ENCODE measurements at places on chromosomes 16 and 17.

DNA sequence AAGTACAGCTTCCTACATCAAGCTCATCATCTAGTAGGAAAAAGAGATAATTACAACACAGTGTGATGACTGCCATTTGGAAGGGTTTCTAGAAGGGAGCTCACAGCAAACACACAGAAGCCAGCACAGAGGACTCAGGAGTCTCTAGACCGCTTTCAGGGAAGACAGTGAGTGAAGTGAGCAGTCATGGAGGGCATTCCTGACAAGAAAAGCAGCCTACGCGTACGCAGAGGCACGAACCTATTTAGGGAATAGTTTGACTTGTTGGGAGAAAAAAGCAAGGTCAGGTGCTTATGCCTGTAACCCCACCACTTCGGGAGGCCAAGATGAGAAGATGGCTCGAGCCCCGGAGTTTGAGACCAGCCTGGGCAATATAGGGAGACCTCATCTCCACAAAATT, 8.4 kb upstream of the HASPIN start:
- DNase-seq = no peak

GRCh38 chr17:58337600-58338453, 9.2 kb upstream of the TSPOAP1 start:
- peak; percentile 93 for DNase-seq

GRCh38 chr16:47150067-47150466, 6.3 kb upstream of the NETO2 start:
- peak; percentile 8 for DNase-seq

GRCh38 chr17:39618246-39618913, 8.4 kb upstream of the PPP1R1B start:
- no peak for DNase-seq

GRCh38 chr17:6681176-6681575, 29.6 kb downstream of the C17orf100 start:
- DNase-seq = no peak

DNA sequence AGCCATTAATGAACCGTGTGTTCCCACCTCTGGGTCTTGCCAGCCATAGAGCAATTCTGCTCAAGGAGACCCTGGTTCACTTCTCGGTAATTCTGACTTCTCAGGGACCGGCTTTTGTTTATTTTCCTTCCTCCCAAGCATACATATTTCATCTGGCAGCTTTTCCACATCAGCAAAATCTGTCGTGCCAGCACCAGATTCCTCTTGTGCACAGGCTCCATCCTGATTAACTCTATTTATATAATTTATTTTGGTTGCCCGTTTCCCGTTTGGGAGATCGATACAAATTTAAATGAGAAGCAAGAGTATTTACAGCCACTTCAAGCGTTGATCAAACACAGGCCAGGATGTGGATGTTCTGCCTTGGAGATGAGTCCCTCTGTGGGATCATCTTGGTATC, 161.9 kb upstream of the XYLT1 start:
- no peak for DNase-seq

- DNase-seq = no peak
Observed at GRCh38 chr17:61556224-61557188, 34.5 kb downstream of the NACA2 start.

GRCh38 chr17:28570716-28571360, 486 bp downstream of the PIGS start:
- peak; percentile 52 for DNase-seq

DNA sequence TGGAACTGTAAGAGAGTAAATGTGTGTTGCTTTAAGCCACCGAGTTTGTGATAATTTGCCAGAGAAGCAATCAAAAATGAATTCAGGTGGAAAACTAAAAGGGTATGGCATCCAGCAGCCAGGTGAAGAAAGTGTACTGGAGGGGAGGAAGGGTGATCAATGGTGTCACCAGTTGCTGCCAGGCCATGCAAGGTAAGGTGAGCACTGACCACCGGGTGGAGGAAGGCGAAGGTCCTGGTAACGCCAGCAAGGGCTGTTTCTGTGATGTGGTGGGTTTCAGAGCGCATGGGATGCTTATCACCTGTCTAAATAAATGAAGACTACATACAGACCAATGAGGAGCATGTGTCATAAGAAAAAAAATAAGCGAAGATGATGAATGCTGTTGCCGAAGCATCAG, 6.9 kb downstream of the FA2H start:
- DNase-seq = no peak

- DNase-seq = no peak
Observed at GRCh38 chr16:58789351-58789750, 55.2 kb upstream of the GOT2 start.

- peak; percentile 78 for DNase-seq
Observed at GRCh38 chr17:27381007-27381501, 75.2 kb upstream of the KSR1 start.

DNA sequence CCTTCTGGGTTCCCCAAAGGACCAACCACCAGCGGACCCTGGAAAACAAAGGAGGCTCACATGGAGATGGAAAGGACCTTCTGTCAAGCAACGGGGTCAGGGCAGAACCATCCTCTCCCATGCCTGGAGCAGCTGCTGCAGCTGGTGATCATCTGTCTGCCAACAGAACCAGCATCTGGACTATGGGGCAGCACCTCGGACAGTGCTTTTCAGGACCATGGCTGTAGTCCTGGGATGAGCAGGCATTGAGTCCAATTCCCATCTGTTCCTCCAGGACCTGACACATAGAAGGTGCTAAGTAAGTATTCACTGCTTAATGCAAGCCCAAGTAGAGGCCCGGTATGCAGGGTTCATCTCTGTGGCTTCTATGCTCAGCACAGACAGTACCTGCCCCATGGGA, 304.7 kb downstream of the XYLT1 start:
- DNase-seq = no peak

DNA sequence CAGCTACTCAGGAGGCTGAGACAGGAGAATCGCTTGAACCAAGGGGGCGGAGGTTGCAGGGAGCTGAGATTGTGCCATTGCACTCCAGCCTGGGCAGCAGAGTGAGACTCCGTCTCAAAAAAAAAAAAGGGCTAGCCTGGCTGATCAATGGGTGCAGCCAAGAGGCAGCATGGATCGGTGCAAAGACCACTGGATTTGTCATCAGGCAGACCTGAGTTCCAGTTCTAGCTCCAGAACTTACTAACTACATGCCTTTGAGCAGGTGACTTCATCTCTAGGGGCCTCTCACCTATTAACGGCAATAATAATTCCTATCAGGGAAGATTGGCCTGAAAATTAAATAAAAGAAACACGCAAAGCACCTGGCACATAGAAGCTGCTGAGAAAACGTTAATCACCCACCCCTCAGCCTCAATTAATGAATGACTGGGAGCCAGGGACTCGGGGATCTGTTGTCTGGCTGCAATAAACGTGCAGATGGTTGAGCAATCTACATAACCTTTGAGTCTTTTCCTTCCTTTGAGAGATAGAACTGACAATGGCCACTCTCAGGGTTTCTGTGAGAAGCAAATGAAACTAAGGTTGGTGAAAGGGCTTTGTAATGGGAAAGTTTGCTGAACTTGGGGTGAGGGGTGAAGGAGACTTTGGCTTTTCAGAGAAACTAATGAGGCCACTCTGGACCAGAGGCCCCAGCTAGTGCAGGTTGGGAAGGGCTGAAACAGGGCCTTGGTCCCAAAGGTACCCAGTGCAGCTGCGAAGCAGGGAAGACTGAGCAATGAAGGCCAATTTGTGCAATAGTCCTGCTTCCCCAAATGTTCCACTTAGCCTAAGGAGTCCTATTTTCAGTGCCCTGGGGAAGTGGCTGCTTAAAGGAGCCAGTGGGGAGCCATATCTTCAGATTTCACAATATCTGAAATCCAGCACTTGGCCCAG, 7.6 kb downstream of the SEZ6L2 start:
- DNase-seq = no peak

DNA sequence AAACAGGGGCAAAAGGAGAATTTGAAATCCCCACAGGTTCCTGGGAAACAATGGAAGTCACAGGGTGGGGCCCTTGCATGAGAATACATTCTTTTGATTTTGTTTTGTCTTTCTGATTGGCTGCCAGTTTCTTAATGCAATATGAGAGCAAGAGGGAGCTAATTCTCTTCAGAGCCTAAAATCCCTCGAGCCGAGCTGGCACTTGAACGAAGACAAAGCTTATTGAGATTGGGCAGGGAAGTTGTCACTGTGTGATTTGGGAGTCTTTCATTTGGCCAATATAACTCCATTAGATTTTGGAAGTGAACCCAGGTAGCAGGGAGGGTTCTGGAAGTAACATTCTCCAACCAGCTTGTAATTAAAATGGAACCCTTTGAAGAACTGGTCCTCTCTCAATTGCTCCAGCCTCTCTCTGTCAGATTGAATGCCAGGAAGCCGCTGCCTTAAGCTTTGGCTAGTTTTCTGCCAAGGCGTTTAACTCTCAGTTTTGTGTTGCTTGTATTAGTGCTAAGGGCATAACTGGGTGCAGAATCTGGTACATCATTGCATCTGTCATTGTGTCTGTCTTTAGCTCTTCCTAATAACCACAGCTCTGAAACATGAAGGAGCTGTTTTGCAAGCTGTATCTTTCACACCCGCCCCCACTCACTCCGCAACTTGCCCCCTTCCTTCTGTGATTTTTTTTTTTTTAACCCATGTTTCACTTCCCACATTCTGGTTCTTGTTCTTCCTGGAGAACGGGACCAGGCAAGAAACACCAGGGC, 272.0 kb downstream of the MAF start:
- no peak for DNase-seq

DNA sequence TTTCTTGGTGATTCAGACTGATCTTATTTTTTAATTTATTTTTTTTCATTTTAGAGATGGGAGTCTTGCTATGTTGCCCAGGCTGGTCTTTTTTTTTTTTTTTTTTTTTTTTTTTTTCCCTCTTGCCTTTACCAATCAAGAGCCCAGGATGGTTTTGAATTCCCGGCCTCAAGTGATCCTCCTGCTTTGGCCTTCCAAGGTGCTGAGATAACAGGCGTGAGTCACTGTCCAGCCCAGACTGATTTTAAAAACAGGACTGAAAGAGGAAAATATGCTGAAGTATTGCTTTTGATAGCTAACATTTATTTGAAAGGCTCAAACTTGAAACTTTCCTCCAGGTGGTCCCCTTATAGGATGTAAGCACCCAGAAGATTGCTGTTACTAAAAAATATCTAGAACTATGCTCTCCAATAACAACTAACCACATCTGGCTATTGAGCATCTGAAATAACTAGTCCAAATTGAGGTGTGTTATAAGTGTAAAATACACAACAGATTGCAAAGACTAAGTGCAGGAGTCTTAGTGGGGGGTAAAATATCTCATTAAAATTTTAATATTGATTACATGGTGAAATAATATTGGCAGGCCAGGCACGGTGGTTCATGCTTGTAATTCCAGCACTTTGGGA, 15.8 kb upstream of the BRIP1 start:
- DNase-seq = no peak

GRCh38 chr16:16144416-16144815, 78.9 kb downstream of the ABCC6 start:
- no peak for DNase-seq

- DNase-seq = no peak
Observed at GRCh38 chr17:35423761-35424160, 8.5 kb downstream of the SLFN12 start.

GRCh38 chr17:43800736-43801135, 20.5 kb downstream of the CFAP97D1 start:
- no peak for DNase-seq

DNA sequence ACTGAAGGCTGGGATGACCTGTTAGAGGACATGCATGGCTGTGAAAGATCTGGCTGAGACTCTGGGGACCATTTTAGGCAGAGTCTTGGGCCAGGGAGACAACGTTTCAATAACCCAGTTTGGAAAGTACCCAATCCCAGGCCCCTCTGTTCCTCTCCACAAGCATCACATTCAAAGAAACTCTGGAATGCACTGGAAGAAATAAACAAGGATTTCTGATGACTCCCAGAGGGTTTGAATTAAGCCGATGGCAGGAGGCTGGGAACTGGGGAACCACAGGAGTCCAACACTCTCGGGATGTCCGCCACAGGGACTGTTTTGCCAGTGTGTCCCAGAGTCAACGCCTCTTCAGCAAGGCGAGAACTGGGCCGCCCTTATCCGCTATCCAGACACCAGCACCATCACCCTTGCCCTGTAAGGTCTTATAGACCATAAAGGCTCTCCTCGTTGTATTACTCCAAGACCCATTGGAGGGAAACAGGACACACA, 3.3 kb downstream of the PMP22 start:
- DNase-seq = no peak

DNA sequence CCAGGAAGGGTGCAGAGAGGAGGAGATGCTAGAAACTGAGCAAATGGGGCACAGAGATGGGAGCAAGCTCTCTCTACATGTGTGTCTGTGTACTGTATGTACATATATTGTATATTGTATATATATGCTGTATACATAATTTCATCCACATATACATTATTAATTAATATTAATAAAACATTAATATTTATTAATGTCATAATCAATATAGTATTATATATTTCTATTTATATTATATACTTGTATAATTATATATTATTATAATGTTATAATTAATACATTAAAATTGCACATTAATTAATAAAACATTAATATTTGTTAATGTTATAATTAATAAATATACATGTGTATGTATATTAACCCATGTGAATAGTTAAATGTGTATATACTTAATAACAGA, 31.5 kb upstream of the FOXF1 start:
- no peak for DNase-seq

DNA sequence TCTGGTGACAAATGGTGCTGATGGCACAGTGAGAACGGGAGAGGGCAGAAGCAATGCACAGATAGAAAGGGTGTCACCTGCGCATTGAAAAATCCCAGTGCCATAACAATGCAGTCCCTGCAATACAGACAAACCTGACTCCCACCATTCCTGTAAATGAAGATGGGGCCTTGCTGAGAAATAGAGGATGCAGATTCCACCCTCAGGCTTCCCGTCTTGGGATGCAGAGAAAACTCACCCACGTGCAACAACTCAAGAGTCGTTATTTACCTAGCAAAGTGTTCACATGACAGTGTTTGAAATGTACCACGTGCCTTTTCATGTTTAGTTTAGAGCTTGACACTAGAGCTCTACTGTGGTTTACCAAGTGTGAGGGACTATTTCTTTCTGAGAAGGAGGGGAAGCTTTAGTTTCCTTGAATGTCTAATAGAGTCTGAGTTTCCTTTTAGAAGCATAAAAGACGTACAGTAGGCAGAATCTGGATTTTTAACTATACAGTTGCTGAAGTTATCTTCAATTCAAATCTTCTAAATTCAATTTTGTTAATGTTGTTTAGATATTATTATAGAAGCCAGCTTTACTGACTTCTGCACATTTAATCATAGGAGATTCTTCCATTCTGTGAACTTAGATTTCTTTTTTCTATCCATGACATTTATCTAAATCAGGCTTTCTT, 35.6 kb downstream of the WWOX start:
- peak; percentile 5 for DNase-seq

GRCh38 chr17:2084036-2084765, 29.3 kb downstream of the HIC1 start:
- DNase-seq = no peak

GRCh38 chr17:19646788-19647696, 1.5 kb upstream of the ALDH3A2 start:
- DNase-seq = no peak

DNA sequence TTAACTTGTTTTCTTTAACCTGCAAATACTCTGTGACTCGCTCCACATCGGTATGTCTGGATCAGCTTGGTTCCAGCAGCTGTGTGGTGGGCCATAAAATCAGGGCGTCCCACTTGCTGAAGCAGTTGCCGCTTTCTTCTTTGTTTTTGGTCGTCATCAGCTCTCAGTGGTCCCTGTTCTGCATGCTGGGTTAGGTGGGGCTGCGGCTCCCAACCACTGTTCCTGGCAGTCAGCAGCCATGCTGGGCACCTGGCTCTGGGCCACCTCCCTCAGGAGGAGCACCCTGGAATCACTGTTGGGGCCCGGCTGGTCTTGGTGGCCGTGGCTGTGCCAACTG, 23.0 kb downstream of the MGRN1 start:
- no peak for DNase-seq

All from CD4-positive, alpha-beta T cell treated with Interleukin-10 for 1 hour (primary cell).